Brain pericyte (primary cell): ENCODE measurements at places on chromosomes 1 and 21.

DNA sequence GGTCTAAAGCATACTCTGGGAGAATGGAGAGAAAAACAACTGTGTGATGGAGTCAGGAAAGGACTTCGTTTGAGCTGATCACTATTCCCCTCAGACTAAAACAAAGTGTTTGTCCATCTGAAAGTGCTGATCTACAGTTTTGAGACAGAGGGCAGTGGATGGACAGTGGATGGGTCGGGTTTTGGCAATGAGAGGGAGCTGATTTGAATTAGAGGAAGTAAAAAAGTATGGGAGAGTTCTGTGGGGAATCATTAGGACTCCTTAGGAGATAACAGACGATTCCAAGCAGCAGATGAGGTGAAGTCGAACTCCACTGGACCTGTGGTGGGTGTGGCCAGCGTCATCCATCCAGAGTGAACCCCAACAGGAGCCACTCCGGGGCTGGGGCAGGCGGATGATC is 62.3 kb downstream of the PTGS2 start:
- DNase-seq: no peak

GRCh38 chr1:99374109-99374508 is 109.8 kb downstream of the PLPPR4 start:
- no peak for DNase-seq

- DNase-seq: no peak
Observed at GRCh38 chr1:203557390-203557789, 63.4 kb downstream of the OPTC start.

- DNase-seq: no peak
Observed at GRCh38 chr1:61081686-61082310, 563 bp upstream of the NFIA start.

GRCh38 chr21:26070822-26071425 is 99.6 kb downstream of the APP start:
- peak; percentile 37 for DNase-seq

DNA sequence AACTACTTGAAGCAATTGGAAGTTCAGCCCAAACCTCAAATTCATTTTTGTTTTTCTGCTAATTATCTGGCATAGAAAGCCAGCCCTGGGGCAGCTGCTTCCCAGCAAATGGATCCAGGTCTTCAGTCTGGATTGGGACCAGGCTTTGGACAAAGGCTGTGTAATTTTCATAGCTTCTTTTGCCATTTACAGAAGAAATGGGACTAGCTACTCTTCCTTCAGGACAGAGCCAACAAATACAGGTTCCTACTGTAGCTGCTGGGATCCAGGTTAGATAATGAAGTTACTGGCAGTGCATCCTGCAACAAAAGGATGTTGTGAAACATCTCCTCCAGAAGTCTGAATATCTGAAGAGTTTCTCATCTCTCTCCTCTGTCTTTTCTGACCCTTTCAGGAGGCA is 171.5 kb upstream of the CAMK1G start:
- DNase-seq: no peak

DNA sequence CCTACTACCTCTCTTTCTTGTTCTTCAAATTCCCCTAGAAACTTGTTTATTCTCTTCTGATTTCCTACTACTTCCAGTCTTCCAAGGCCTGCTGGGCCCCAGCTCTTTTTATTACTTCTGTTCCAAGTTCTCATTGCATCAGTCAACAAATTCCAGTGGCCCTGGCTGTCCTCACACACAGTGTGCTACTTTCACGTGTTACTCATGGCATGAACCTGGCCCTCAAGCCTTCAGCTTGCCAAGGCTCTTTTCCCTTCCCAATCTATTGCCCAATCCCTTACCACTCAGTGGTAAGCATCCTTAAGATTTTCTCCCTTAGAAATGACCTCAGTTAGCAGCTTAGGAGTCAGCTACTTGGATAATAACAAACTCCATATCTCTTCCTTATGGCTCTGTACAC is 613.5 kb downstream of the LMO4 start:
- DNase-seq: no peak

DNA sequence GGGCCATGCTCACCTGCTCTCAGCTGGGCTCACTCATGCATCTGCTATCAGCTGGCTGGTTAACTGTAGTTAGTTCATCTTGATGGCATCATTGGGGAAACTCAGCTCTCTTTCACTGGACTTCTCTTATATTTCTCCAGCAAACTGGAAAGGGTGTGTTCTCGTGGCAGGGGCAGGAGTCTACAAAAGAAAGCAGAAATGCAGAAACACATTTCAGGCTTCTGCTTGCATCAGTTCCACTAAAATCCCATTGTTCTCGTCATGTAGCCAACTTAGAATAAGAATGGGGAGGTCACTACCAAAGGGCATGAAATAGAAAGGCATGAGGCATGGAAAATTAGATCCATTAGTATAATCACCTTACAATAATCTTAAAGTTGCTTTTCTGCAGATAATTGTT is 207.3 kb downstream of the NRIP1 start:
- no peak for DNase-seq

DNA sequence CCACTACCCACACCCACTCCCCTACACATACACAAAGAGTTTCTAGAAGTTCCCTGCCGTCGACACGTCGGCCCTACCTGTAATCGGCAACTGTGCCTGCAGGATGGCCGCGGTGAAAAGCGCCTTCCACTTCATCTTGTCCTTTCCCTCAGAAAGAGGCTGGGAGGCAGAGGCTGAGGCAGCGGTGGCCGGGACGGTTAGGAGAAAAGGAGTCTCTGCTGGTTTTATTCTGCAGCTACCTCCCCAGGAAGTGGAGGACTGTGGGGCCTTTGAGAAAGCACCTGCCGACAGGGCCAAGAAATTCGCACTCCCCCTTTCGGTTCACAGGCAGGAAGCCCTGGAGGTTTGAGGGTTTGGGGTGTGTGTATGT is at the start of gene CD247:
CD247 (minus strand) TSS at position 199 of the 370 bp plus-strand sequence; CDS start at position 135, 64 bp downstream.
- DNase-seq: no peak

GRCh38 chr1:85296980-85297379 is 20.5 kb upstream of the BCL10 start:
- no peak for DNase-seq

DNA sequence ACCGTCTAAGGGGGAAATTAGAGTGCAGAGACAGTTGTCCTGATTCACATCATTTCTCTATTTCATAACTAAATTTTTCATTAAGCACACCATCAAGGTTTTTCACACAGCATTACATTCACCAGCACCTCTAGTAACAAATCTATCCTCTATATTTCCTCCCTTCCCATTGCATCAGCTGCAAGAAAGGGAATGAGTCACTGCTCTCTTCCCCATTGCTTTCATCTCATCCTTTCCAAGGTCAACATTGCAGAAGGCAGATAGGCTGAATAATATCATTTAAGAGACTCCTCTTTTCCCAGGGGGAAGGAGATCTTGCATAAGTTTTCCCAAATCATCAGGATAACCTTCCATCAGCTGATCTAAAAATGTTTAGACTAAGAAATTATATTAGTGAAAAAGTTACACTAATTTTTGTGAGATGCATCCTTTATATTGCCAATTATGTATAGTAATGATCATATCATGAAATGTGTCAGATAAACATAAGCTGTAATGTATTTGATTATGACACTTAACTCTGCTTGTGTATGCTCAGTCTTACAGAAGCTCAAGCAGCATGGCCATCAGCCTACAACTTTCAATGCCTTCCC is 4.3 kb downstream of the INTS7 start:
- DNase-seq: peak; percentile 60

DNA sequence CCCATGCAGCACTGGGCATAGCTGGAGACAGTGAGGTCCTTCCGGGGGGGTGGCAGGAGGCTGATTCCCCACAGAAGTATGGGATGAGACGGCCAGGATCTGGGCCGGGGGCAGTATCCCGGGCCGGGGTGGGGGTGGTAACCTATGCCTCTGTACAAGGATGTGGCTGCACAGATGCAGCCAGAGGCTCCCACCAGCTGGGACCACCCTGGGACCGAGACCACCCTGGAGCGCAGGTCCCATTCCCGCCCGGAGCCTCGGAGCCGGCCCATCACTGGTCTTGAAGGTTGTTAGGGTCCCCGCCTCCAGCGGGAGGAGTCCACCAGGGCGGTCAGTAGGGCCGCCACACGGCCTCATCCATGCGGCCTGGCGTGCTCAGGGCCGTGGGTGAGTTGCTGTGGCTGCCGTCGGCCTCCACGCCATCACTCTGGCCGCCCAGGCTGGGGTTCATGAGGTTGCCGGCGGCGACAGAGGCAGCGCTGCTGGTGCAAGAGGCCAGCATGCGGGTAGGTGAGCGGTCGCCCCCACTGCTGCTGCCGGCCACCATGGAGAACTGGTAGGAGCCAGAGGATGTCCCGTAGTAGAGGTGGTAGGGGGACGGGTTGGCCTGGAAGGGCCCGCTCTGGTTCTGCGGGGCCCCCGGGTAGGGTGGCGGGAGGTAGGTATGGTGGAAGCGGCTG is 28.1 kb downstream of the RUNX3 start:
- no peak for DNase-seq

DNA sequence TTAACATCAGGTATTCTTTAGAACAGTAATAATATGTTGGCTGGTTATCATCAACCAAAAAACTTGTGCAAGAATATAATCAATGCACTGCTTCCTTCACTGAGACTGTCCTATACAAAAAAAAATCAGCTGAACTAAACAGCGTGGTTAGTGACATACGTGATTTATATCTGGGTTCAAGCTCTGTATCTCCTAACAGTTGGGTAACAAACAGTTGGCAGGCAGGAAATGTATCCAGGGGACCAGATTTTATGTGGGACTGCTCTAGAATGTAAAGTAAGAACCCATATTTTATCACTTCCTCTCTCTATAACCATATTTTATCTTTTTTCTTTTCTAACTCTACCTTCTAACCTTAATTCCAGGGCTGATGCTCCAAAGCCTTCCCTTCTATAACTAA is 8.0 kb downstream of the ACBD6 start:
- DNase-seq: no peak

- no peak for DNase-seq
Observed at GRCh38 chr1:179889589-179889988, 7.5 kb downstream of the TOR1AIP1 start.

DNA sequence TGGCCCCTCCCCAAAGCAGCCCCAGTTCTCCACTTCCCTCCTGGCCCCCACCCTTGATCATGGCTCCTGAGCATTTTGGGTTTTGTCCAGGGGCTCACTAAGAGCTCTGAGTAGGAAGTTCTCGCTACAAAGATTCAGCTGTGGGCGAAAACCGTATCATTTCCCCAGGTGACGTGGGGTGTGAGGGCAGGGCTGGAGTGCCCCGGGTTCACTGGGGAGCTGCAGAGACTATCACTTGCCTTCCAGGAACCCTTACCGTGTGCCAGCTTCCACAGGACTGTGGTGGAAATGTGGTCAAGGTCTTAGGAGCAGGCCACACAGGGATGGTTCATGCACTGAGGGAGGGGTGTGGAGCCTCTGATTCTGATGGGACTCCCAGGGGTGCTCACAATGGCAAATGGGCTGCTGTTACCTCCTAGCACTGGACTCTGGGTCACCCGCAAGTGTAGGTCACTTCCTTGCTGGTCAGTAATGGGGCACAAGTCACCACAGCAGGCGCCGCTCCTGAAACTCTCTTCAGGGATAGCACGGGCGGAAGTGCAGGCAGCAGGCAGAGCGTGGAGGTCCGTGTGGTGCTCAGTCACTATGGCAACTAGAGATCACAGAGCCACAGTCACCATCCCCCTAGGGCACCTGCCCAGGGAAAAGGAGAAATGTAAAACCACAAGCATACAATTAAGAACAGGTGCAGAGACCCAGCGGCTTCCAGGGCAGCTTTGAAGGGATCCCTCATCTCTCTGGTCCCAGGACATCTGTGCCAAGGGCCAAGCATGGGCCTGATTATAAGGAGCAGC is 35.4 kb downstream of the RSPH1 start:
- no peak for DNase-seq

GRCh38 chr21:28216976-28217523 is 775.6 kb downstream of the LTN1 start:
- DNase-seq: no peak

- DNase-seq: no peak
Observed at GRCh38 chr21:44378646-44379514, 25.5 kb downstream of the TRPM2 start.

DNA sequence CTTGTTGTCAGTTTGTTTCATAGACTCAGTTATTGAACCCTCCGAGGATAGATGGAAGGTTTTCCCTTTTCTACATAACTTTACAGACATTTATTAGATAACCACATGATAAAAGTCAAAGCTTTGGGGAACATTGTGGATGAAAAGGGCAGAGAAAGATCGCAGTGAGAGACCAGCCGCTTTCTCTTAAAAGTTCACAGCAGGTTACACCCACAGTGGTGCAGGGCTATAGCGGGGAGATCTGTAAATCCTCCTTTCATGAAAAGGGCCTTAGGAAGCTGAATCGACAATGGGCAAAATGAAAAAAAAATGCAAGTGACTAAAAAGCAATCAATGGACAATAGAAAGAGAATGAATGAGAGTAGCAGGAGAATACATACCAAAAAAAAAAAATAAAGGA is 218.6 kb downstream of the GRIK1 start:
- DNase-seq: no peak

- DNase-seq: no peak
Observed at GRCh38 chr1:10897981-10898728, 101.7 kb upstream of the CASZ1 start.

GRCh38 chr1:232225336-232226131 is 404.4 kb downstream of the SIPA1L2 start:
- no peak for DNase-seq

GRCh38 chr1:37776946-37777516 is 12.1 kb upstream of the EPHA10 start:
- DNase-seq: no peak

GRCh38 chr1:157178490-157178889 is 40.3 kb upstream of the ETV3 start:
- DNase-seq: no peak

DNA sequence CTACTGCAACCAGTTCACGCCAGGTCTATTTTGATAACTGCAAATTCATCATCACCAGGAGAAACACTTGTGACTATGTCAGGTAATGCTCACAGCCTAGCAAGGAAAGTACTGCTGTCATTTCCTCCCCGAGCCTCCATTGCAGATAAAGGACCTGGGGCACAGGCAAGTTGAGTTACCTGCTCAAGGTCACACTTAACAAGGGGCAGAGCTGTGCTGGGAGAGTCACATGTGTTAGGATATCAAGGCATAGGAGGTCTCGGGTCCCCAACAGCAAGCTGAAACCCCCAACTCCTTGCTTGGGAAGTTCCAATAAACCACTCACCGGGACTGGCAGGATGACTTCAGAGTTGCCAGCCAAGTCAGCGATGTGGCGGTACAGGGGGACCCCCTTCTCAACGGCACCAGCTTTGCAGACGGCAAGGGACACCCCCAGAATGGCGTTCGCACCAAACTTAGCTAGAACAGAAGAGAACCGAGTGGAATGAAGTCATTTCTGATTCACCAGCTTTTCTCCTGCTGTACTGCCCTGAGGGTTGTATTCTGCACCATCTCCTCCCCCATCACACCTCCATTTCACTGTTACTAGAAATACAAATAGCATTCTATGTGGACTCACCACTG is 11.6 kb downstream of the ENO1 start:
- DNase-seq: no peak

DNA sequence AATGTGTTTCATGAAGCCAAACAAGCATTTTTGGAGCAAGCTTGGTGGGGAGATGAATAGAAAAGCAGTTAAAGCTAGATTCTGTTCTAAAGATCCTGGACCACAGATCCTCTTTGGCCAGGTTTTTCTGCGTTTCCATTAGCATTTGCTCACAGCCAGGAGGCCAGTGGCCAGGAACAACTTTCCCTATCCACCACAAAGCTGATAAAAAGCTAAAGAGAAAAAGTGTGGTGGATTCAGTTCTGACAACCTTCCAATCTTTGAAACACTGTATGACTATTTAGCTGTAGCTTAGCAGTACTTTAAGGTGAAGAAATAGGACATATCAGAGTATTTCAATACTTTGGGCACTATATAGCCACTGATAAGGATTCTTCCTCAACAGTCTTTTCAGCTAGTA is 3.0 kb upstream of the NEK7 start:
- DNase-seq: no peak
